ENCODE measurements at places on chromosomes 6 and 20. TPM values are rescaled to one million over a fixed set of nuclear protein-coding genes. Genes with fewer than 3 reads are reported as not detected.
A peak's percentile ranks its signal among the peaks of the same experiment; 100 is the strongest.

The FBXO30 gene
- 8.6 TPM for total RNA-seq

GRCh38 chr6:106360989-106361430 is 493 bp downstream of the CRYBG1 start:
- DNase-seq: peak; percentile 46

- DNase-seq: no peak
Observed at GRCh38 chr20:15806105-15806504, 767.1 kb downstream of the KIF16B start.

GRCh38 chr20:57622579-57623381 is 2.6 kb upstream of the ZBP1 start:
- DNase-seq: peak; percentile 75

DNA sequence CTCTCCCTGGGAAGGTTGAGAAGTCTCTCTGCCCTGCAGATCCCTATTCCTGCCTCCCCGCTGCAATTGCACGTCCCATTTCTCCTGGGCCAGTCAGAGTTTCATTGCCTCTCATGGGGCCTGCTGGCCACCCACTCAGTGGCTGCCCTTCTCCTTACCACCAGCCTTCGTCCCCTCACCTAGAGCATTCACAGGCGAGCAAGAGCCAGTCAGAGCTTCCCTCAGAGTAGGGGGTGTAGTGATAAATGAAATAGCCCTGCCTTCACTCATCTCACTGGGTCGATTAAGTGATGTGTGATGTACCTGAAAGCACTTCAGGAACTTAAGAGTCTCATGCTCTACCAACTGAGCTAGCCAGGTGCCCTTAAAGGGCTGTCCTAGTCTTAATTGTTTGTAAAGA is 52.0 kb upstream of the FANCE start:
- no peak for DNase-seq

- DNase-seq: no peak
Observed at GRCh38 chr6:17102258-17102870, 514 bp downstream of the STMND1 start.

DNA sequence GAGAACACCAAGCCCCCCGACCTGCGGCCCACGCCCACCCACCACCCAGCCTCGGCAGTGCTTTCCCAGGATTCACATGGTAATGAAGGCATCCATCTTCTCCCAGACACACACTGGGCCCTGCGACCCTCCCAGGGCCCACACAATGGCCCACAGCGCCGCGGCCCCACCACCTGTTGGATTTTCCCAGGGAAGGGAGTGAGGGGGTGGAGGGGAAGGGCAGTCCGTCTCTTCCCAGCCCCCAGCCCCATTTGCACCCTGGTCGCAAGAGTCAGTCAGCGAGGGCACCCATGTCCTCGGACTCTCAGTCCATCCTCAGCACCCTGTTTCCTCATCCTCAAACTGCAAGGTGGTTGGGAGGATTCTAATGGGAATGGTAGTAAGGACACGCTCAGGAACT is 23.7 kb upstream of the ID1 start:
- DNase-seq: no peak

DNA sequence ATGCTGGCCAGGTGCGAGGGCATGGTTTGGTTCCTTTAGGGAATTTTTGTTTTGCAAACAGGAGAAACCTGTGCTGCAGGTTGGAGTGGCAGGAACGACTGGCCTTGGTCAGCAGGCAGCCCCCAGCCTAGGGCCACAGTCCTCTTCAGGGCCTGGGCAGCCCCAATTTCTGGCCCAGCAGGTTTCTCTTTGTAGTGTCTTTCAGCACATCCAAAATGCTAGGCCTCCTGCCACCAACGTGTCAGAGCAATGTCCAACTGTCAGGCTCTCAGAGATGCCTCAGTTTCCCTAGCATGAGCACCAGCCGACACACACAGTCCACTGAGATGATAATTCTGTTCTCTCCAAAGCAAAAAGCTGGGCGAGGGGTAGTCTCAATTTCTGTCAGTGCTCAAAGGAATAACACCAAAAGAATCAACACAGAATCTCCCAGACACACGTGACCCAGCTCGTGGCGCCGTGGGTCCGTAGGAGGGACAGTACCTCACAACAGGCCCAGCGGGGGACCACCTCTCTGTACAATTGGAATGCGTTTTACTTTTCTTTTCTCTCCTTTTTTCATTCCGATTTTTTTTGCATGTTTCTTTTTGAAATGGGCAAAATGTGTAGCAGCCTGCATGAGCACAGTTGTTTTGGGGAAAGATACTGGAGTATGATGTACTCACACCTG is 125.9 kb downstream of the TAF4 start:
- DNase-seq: no peak

The PLN gene
- total RNA-seq: 0.20 TPM

The RBM12 gene
- total RNA-seq: 158 TPM

DNA sequence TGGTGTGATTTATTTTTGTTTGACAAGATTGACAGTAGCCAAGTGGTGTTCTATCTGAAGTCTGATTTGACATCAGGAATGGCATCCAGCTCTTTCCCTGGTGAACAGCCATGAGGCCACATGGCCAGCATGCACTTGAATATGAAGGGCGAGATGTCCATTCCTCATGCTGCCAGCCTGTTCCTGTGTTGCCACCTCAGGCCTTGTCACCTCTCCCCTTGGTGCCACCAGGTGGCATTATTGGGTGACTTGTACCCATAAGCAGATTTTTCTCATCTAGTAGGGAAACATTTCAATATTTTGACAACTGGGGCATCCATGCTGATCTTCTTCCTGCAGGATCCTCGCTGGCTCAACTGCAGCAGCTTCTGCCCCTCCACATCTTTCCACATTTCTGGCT is 199.1 kb downstream of the ERMARD start:
- DNase-seq: peak; percentile 20

The KIAA1755 gene
- total RNA-seq: 3.6 TPM

The DEFB116 gene
- not detected for total RNA-seq

DNA sequence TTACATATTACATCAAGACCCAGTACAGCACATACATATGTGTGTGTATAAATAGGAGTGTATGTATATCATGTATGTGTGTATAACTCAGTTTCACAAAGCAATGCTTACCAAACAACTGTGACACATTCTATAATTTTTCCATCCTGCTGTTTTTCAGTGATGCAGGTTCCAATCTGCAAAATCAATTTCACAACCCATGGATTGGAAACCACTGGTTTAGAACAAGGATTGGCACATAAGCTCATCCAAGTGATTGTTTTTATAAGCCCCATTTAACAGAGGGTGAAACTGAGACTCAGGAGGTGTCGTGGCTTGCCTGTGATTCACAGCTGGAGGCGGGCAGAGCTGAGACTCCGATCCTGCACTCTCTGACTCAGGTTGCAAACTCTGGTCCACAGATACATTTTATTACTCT is 158.2 kb downstream of the ZMYND8 start:
- DNase-seq: no peak

DNA sequence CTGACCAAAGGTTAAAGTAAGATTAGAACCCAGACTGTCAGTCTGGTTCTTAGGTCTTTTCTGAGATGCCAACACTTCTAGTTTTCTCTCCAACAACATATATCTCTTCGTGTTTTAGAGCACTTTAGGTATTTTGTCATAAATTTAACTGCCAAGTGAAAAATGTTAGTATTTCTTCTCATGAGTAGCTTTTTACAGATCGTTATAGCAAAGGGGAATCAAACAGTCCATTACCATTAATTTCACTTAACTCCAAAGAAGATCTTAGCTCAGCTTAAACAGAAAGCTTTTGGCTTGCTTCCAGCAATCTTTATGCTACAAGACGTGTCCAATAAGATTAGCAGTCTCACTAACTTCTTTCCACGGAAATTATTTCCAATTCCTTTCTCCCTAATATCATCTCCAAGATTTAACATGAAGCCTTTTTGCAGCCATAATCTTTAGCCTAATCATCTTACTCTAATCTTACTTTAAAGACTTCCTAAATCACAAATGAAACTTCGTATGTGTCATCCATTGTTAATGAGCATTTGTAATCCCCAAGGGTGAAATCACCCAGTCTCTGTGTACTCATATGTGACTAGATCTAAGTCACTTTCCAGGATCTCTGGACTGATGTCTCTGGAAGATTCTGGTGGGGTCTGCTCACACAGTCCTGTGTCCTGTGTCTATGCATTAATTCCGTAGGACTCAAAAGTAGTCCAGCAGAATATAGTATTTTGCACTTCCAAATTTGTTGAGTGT is 38.7 kb downstream of the MOXD1 start:
- no peak for DNase-seq

- DNase-seq: no peak
Observed at GRCh38 chr6:170021579-170021978, 269.3 kb downstream of the DLL1 start.
